ENCODE measurements at places on chromosomes 7 and 10.

GRCh38 chr10:112952282-112953173 lies 2.5 kb downstream of the TCF7L2 start:
- DNase-seq, result peak; percentile 12

DNA sequence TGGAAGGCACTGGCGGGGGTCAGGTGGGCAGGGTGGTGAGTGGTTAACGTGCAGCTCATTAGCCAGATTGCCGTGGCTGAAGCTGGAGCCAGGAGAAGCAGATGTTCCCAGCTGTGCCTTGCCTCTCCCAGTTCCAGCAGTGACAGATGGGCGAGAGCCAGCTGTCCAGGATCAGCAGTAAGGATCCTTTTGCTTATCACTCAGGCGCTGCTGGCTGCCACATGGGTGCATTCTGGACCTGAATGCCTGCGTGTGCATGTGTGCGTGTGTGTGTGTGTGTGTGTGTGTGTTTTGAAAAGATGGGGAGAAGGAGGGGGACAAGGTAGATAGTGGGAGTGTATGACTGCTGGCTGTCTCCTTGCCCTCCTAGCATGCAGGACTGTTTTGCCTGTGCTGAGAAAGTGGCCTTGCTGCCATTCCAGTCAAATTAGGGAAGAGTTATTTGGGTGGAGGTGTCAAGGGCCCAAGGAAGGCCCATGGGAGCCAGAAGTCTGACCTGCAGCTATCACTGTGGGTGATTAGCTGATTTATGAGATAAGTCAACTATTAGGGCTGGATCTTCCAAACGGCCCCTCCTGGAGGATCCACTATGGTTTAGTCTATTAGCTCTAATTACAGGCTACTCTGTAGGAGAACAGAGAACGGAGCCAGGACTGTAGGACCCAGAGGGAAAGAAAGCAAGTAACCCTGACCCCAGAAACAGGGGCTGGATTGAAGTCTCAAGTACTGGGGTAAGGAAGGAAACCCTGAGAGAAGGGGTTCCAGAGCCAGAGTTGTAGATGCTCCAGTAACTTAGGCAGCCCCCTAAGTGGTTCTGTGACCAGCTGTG lies 3.3 kb downstream of the EPHA1 start:
- no peak for DNase-seq

DNA sequence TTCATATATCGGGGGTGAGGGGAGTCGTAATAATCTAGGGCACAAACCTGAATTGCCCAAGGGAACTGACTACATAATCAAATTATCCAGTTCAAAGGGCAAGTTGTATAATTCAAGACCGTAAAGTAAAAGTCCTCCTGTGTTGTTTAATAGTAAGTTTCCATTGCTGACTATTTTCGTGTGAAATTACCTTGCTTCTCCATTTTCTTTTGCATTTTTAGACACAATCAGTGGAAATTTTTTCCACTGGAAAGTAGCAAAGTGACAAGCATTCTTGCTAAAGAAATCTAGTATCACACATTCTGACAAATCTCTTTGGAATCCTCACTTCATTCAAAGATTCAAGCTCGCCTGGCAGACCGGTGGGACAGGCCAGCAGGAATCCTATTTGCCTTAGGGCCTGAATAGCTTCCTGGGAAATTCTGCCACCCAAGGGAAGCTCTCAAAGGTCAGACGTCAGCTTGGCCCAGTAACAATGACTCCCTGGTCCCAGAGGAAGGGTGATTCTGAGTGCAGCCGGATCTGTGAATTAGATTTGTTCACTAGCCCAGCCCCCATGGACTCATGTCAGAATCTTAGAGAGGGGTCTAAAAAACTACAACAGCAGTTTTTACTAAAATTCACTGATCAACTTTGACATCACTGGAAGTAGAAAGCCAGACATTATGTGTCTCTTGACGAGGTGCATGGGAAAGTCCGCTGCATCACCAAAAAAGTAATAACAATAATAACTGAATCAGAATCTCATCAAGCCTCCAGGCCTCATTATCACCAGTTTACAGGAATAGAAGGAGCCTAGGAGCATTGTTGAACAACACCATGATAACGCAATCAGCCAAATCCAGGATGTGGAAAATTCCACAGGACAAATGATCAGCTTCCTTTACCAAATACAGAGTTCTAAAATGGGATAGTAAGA lies 161.0 kb downstream of the SKIDA1 start:
- no peak for DNase-seq

GRCh38 chr10:122495406-122496340 lies 34.3 kb downstream of the HTRA1 start:
- DNase-seq, result no peak

DNA sequence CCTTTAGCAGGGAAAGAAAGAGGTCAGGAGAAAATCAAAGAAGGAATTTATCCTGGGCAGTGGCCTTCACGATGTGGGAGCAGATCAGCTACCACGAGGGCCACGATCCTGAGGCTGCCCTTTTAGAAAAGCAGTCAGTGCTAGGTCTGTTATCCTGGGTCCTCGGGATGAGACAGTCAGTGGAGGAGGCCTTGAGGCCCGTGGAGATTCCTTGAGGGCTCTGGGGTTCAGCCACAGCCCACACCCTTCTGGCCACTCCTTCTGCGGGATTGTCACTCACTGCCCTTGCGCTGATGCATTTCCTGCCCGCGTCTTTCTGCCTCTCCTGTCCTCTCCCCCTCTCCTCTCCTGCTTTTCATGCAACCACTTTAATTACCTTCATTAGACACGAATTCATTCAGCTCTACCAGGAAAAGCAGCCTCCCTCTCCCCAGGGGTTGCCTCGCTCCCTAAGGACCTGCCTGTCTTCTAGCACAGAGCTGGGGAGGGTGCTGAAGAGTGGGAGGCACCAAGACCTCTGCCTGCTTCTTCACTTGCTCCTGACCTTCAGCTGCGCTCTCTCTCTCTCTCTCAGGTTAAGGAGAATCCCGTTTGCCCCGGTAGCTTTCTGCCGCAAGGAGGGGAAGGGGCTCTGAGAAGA lies 42.6 kb upstream of the LRRC4 start:
- no peak for DNase-seq

- DNase-seq, result no peak
Observed at GRCh38 chr7:134770676-134771075, 8.8 kb upstream of the CALD1 start.

GRCh38 chr7:38660427-38661099 lies 29.4 kb upstream of the AMPH start:
- DNase-seq, result peak; percentile 66

DNA sequence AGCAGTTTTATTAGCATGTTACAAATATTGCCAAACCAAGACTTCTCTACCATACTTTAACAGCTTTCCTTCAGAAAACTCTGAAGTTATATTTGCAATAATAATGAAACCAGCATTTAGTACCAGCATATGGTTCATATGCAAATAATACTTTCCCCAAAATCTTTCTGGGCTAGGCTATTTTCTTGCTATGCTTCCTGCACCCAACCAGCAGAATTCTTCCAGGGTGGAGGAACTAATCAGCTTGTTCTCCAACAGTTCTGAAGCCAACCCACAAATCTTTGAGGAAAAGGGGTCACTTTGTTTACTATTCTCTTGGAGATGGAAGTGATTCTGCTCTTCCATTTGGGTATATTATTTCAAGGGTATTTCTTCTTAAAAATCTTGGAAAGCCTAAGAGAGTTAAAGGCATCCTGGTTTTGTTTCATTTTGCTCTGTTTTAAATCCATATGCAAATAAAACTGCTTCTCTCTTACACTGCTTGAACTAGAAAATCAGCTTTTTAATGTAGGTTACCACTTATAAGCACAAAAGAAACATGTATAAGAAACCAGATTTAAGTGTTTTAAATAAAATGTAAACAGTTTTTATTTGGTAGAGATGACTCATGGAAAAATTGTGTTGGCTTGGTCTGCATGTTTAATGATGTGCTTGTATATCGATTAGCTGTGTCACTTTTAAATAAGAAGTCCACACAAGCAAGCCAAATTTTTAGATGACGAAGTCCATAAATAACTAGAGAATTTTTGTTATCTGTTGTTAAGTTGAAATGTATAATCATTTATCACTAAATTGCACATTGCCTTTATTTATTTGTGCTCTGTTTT lies 103.7 kb downstream of the HECTD2 start:
- DNase-seq, result no peak

GRCh38 chr10:96650958-96651357 lies 64.1 kb upstream of the TM9SF3 start:
- no peak for DNase-seq

- no peak for DNase-seq
Observed at GRCh38 chr7:129840757-129841156, 112.0 kb downstream of the UBE2H start.

- DNase-seq, result no peak
Observed at GRCh38 chr10:116888380-116889055, 39.2 kb downstream of the ENO4 start.

- no peak for DNase-seq
Observed at GRCh38 chr10:4111643-4112042, 326.6 kb upstream of the KLF6 start.

GRCh38 chr10:34475274-34475646 lies 339.8 kb downstream of the PARD3 start:
- no peak for DNase-seq

DNA sequence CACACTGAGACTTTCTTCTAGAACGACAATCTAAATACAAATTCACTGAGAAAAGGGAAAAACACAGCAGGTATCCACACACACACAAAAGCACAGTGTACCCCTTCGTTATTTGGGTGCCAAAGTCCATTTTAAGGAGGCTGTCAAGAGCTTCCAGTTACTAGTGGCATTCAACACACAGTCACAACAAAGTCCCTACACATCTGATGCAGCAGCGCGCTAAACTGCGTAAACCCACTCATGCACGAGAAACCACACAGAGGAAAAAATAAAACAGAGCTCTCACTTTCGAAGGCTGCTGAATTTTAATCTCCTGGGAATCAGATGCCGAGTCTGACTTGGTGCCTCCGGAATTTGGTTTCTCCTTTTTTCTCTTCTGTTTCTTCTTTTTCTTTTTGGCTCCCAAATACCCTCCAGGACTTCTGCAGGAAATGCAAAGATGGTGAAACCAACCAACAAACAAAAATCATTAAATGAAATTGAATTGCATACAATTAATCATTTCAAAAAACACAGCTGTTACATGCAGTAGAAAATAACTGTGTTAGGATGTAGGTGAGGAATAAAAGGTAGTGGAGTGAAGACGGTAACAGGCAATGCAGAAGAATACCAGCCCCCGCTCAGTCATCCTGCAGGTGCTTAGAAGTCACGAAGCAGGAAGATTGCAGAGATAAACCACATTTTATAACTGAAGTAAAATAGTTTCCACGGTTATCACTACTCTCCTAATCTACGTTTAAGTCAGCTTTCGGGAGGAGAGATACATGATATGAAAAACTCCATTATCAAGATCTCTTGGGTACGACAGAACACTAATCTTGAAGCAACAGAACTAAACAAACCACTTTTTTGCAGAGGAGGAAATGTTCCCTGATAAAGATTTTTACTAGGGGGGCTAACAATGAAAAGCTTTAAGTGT lies 27.1 kb downstream of the NMT2 start:
- DNase-seq, result peak; percentile 90

- no peak for DNase-seq
Observed at GRCh38 chr7:2862831-2863361, 18.8 kb upstream of the GNA12 start.

DNA sequence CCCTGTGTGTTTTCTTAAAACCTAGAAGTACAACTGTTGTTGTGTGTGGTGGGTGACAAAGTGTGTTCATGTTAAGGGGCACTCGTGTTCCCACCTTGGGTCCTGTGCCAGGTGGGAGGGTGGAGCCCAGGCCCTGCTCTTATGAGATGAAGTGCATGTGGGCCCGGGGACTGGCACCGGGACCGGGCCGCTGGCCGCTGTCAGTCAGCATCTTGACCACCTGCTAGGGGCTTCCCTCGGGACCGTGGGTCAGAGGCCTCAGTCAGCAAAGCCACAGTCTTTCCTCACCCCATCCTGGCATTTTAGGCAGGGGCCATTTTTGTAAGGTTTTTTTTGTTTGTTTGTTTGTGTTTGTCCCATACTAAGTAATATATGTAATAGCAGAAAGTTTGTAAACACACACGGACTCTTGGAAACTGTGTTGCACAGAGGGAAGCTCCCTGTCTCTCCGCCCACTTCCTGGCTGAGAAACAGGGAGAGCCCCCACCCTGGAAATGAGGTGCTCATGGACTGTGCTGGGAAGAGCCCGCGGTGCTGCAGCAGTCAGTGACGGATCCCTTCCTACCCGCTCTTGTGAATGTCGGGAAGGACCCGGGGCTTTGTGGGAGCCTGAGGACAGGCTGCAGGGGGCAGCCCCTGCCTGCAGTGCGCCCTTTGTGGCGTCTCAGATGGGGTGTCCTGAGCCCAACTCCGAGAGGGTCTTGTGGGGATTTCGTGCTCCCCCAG lies 13.4 kb downstream of the AGAP3 start:
- DNase-seq, result no peak

DNA sequence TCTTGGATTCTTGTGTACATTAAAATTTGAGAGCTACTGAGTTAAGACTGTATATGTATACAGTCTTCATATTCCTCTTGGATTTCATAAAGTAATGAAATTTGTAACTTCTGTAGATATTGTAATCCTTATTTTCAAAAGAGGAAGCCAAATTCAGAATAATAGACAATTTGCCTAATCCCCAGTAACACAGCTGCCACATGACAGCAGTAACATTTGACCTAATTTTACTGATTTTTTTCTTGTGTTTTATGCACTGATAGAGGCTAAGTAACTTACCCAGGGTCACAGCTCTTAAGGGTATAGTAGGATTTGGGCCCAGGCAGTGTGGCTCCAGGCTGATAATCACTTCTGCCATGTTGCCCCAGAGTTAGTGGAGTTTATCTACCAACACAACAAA lies 40.4 kb upstream of the IL6 start:
- DNase-seq, result no peak

DNA sequence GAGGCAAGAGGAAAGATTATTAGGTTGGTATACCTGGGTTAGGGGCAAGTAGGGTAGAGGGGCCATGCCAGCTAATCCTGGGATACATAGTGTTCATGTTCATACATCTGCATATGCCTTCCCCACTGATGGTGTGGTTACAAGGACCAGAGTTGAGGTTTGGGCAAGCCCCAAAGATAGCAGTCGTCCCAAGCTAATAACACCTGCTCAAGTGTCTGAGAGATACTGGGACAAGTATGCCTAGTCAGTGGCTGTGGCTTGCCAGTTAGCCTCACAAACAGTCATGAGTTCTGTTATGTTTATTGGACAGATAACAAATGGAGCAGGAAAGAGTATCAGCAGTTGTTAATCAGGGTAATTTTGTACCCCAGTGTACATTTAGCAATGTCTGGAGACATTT lies 139.6 kb downstream of the ADAM22 start:
- DNase-seq, result no peak

DNA sequence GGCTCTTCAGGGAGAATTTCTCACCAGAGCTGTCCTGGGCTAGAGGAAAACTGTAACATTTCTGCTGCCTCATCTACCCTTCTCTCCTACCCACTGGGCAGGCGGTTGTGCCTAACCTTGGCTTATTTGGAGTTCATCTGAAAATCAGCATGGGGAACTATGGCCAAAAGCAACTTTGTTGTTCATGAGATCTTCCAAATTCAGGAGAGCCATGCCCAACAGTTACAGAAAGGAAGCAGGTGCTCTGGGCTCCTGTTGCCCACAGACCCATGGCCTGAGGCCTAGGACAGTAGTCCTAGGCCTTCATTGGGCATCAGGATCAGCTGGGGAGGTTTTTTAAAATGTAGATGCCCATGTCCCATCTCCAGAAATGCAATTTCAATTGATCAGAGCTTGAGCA lies 85.2 kb downstream of the GRID1 start:
- DNase-seq, result no peak
